ENCODE measurements at places on chromosomes 12 and 14.

DNA sequence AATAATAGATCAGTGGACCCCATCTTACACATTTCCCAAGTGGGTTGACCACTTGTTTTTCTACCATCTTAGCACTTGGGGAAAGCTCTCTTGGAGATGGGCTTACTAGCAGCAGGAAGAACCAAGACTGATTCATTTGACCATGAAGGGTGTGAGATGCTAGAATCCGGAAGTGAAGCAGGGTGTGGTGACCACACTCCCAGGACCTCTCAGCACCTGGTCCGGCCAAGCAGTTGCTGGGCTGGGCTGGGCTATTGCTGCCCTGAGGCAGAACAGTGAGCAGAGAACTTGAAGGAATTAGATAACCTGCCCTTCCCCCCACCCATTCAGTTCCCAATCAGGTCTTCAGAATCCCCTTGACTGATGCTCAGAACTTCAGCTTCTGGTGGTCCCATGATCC is 24.4 kb downstream of the ADCY6 start:
- no peak for DNase-seq

- DNase-seq, result no peak
Observed at GRCh38 chr12:57268264-57268663, 17.3 kb upstream of the STAC3 start.

- no peak for DNase-seq
Observed at GRCh38 chr14:60968099-60968498, 12.8 kb downstream of the TRMT5 start.

- no peak for DNase-seq
Observed at GRCh38 chr12:30972035-30972434, 45.5 kb downstream of the TSPAN11 start.

- no peak for DNase-seq
Observed at GRCh38 chr12:113368331-113368730, 9.9 kb downstream of the PLBD2 start.

DNA sequence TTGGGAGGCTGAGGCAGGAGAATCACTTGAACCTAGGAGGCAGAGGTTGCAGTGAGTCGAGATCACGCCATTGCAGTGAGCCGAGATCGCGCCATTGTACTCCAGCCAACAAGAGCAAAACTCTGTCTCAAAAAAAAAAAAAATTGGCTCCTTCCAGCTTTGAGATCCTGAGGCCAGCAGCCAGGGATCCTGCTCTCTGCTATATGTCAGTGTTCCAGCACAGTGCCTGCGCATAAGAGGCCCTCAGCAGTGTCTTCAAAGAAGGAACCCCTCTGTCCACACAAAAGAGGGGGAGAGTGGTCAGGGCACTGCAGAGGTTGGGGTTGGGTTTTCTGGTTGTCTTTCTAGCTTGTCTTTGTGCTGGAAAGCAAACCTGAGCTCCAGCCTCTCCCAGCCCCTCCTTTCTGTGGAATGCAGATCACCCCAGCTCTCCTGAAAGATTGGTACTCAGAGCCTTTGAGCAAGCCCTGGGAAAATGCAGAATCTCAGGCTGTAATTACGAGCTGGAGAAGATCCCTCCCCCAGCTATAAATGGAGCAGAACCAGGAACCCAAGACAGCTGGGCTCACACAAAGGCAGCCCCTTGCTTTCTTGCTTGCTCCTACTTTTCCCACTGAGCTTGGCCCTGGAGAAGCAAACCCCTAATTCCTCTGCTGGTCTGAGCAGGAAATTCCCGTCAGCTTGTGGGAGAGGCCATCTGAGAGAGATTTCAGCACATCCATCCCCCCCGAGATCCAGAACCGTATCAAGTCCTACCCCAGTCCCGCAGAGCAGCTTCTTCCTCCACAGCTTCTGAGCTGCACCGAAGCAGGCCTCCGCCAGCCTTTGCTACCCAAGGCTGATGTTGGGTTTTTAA is 205.7 kb downstream of the ZFP36L1 start:
- DNase-seq, result no peak

DNA sequence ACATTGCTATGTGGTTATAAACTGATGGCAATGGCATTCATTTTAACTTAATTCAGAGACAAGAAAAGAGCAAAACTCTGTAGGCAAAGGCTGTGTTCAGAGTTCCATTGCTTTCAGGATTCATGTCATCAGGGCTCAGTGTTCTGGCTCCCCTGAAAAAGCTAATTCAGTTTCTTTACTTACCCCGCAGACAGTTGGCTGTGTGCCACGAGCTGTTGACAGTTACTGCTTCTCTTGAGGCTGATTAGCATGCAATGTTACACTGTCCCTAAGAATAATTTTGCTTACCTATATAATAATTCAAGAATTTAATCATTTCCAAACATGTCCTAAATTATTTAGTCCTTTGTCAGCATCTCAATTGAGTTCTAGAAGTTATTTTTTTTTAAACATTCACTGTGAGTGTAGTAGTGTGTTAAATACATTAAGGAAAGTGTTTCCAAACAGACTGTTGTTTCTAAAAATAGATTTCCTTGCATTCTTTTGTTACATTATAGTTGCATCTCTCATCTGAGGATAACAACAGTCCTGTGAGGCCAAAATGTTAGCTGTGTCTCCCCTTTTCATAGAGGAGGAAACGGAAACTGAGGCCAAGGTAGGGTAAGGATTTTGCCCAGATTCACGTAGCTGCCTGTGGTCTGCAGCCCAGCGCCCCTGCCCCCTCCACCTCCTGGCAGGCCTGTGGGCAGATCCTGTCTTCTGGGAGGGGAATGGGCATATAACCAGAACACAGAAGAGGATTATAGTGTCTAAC is 98.6 kb downstream of the PELI2 start:
- DNase-seq, result no peak

DNA sequence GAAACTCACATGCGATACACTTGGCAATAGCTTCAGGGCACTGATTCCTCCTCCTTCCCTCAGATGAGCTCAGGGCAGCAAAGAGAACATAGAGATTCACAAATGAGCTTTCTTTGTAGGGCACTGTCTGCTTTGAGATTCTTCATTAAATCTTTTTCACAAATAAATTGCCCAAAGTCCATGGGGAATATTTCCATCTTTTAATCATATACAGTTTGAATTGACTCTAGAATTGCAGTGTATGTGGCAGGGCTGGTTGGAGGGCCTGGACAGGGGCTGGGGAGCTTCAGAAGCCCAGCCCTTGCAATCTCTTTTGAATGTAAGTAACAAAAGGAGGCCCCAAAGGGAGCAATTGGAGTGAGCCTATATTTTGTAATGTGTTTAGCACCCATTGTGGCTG is 197.5 kb downstream of the NOVA1 start:
- DNase-seq, result no peak

DNA sequence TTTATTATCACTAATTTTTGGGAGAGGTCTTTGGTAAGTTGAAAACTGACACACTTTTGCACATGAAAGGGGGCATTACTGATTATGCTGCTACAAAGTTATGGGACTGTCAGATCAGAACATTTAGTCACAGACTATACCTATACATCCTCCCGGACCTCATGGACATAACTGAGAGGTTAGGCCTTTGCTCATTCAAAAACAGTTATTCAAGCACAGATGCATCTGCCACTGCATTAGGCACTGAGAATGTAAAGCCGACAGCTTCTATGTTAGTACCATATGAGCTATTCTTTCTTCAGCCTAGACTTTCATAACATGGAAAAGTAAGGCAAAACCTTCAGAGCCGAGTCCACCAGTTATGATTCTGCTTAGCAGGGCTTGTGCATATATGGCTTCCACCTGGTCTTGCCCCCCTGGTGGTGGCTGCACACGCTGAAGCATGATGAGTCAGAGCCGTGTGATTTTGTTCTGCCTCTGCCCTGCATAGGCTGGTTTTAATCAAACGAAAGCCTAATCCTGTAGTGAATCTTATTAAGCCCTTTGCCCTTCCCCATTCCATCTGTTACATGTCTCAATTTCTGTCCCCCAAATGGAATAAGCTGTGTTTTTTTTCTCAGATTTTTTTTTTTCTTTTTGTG is 21.8 kb upstream of the RNU6-8 start:
- DNase-seq, result no peak

DNA sequence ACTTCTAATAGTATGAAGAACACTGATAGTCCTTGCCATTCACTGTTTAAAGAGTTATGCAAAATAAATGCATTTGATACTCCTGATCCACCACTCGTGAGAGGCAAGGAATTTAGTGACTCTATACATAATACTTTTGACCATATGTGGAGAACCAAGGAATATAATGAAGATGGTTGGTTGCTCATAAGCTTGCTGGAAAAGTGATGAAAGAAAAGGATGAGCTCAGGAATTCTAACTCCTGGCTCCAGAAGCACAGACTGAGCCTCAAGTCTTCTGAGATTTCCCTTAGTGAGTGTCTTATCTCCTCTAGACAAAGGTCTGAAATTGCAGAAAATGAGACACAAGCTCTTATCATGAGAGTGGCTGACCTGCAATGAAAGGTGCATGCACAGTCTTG is 57.1 kb upstream of the KRAS start:
- no peak for DNase-seq

DNA sequence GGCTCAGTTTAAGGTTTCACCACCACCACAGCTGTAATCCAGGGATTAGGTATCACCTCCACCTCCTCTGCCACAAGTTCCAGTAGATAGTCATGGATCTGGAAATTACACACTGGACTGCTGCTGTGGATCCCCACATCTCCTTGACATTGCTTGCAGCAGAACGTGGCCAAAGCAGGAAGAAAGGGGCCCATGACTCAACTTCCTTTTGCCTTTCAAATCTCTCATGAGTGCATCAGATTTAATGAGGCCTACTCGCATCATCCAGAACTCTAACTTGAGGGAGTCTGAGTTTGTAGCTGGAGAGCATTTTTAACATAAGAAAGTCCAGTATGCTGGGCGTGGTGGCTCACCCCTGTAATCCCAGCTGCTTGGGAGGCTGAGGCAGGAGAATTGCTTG is 29.2 kb upstream of the TMED10 start:
- DNase-seq, result no peak

DNA sequence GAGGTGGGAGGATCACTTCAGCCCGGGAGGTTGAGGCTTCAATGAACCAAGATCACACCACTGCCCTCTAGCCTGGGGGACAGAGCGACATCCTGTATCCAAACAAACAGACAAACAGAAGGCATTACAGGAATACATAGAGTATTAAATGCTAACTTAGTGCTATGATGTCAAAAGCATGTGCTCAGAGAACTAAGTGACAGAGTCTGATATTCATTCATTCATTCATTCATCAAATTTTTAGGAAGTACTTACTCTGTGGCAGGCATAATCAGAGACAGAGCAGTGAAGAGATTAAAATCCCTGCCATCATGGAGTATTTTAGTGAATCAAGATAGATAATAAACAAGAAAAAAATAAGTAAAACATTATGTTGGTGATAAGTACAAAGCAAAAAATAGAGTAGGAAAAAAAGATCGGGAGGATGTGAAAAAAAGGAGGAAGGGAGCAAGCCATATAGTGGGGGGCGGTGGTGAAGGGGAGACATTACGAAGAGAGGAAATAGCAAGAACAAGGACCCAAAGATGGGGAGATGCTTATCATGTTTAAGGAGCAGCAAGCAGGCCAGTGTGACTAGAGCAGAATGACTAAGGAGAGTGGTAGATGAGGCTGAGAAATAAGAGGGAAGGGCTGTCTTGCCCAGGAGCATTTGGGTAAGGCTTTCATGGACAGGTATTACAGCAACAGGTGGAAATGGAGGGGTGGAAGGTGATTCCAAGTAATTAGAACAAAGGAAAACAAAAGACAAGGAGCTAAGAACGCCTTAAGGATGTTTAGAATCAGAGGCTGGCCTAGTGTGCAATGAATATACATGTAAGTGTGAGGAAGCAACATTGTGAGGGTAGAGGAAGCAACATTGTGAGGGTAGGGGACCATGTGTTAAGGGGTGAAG is 2.8 kb downstream of the MAP4K5 start:
- no peak for DNase-seq

- no peak for DNase-seq
Observed at GRCh38 chr12:96300064-96300463, 100.2 kb downstream of the CDK17 start.

DNA sequence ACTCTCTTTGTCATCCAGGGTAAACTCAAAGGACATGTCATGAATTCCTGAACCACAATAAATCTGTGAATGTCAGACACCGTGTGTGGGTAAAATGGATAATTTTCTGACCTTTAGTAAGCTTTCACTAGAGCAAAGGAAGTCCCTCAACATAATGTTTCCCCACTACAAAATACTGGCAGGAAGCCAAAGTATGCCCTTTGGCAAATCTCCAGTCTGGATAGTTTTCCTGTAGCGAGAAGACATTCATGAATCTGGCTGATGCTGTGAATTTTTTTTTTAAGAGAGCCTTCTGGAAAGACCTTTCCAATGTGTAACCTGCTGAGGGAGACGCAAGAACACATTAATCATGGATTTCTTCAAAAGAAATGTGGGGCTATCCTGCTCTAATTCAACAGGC is 389.6 kb upstream of the DDHD1 start:
- DNase-seq, result no peak

DNA sequence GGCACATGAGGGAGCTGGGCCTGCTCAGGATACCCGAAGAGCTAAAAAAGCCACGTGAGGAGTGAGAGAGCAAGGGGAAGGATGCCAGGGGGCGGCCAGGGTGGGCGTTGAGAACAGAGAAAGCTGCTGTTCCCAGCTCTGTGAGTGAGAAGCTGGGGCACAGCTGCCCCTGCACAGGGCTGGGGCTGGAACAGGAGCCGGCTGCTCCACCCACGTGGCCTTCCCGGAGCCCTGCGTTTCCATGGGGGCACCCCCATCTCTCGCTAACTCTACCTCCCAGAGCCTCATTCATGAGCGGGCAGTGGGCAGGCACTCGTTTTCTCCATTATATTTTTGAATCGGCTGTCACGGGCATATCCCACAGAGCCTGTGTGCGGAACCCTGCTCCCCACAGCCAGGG is 42.7 kb downstream of the RFLNA start:
- no peak for DNase-seq

DNA sequence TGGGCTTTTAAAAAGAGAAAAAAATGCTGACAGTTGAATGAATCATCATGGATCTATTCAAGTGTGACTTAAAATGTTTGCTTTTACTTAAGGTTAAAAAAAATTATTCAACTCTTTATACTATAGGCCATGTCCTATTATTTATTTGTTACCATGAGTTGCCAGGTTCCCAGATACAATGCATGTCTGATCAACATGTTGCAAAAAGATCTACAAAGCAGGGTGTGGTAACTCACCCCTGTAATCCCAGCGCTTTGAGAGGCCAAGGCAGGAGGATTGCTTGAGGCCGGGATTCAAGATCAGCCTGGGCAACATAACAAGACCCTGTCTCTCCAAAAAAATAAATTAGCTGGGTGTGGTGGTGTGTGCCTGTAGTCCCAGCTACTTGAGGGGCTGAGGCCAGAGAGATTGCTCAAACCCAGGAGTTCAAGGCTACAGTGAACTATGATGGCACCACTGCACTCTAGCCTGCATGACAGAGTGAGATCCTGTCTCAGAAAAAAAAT is 460.8 kb downstream of the BCAT1 start:
- no peak for DNase-seq

Data from HCT116 (cell line).